Stimulated activated CD4-positive, alpha-beta T cell treated with anti-CD3 and anti-CD28 coated beads, Interleukin-4, amount 100 ng/mL, for 1 hour (primary cell): ENCODE measurements at places on chromosomes 3 and 15.

DNA sequence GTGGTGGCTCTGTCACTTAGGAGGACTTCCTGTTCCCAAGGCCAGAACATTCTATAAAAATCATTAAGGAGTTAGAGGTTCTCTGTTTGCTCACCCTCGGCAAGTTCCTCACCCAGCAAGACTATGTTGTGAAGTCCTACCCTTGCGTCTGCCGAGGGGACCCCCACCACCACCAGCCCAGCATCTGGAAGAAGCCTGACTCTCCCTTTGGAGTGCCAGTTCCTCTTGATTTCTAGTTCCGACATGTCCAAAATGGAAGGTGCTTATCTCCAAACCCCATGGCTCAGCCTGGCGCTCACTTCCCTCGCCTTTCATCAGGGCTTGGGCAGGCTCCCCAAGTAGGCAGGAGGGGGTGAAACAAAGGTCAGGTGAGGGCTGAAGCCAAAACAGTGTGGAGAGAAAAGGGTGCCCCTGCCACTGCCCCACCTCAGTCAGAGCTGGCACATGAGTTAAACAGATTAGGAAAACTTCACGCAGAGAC, 41.0 kb downstream of the BHLHE40 start:
- DNase-seq: no peak

DNA sequence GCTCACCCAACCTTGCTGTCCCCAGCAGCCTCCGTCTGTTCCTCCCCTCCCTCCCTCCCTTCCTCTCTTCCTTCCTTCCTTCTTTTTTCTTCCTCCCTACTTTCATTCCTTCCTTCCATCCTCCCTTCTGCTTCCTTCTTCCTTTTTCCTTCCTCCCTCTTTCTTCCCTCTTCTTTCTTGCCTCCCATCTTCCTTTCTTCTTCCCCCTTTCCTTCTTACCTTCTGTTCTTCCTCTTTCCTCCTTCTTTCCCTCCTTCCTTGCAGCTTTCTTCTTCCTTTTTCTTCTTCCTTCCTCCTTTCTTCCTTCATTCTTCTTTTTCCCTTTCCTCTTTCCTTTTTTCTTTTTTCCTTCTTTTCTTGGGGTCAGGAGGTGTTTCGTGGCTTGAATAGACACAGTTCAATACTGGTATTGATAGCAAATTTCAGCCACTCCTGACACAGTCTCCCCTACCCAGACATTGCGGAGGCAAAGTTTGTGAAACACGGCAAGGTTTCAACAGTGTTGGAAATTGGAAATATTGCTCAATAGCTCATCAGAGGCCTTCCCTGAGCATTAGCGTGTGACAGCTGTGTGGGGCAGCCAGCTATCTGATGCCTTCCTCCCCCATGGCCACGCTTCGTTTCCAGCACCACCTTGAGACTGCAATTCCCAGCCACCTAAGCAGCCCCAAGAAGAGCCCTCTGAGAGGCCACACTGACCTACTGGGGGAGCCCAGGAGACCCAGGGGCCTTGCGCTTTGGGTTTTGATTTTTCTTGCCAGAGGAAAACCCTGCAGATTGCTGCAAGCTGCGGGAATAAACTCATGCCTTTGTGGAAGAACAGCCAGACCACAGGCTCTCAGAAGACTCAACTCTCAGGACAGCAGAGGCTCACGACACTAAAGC, 82.2 kb downstream of the KLF15 start:
- DNase-seq: no peak

GRCh38 chr15:94644433-94644832, 413.1 kb downstream of the MCTP2 start:
- no peak for DNase-seq

DNA sequence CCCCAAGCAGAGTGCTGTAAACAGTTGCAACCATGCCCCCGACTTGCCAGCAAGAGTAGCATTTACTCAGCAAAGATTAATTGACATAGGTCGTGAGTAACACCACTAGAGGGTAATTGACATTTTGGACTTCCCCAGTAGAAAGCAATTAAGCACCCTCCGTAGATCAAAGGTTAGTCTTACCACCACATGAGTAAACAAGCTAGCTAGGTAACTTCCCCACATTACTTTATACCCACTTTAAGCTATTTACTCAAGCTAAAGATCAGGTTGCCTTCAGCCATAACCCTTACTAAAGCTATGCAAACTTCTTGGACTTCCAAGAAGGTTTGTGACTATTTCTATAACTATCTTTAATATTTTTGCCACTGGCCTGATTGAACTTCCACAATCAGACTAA, 1072.7 kb downstream of the OTOL1 start:
- no peak for DNase-seq

GRCh38 chr15:39300451-39301153, 280.3 kb upstream of the THBS1 start:
- no peak for DNase-seq

DNA sequence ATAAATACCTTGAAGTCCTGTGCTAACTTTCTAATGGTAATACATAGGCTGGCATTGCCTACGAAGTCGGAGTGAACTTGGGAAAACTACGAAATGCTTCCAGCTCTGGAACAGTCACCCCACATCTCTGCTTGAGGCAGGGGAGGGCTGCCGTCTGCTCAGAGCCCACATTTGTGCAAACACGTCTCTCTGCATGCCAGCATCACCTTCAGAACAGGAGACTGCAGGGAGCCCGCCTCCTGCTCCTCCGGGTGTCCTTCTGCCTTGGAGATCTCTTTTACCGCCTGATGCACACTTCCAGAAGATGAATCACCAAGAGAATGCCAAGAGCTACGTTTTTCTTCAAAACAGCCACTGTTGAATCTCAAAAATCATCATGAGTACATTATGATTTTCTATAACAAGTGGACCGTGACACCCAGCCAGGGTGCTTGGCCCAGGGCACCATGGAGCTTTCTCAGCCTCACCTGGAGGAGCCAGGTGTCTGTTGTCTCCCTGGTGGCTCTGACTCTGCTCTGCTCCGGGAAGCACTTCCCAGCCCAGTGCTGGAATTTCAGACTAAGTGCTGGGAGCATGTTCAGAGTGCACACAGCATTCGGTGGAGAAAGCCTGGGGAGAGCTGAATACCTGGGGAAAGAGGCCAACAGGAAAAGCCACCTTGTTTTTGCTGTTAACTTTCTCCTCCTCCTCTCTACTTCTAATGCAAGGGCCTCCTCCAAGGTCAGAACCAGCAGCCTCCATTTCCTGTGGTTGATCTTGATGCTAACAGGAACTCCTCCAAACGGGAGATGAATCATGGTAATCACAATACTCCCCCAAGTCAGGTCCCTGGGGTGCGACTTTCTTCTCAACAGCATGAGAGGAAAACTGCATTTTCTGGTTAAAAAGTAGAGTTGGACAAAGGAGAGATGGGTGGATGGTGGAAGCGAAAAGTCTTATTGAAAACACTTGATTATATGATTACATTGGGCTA, 467.7 kb downstream of the GABRG3 start:
- DNase-seq: no peak

DNA sequence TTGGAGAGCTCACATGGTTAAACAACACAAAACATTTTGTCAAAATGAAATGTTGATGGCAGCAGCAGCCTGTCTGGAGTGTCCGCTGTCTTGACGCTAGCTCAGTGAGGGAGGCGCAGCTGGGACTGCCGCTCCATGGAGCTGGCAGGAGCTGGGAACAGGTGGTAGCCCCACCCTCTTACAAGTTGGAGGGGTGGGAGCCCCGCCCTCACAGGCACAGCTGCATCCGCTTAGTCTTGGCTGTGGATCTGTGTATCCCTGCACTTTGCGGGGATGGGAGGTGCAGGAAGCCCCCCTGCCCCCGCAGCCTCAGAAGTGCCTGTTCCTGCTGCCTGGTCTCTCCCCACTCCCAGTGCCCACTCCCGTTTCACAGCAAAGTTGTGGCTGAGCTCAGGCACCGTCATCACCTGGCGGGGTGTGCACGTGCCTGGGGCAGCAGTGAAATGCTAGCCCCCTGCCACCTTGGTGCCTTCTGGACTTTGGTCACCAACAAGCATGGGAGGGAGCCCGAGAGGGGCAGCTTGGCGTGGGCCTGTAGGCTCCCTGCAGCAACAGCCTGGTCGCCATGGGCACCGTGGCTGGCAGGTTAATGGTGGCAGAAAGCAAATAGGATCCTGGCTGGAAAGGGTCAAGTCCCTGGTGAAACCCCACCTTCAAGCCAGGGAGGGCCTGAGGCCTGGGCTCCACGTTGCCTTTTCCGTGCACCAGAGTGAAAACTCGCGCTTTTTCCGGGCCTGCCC, 53.8 kb upstream of the CADM2 start:
- DNase-seq: no peak

- DNase-seq: no peak
Observed at GRCh38 chr3:155890671-155891190, 20.3 kb downstream of the GMPS start.

DNA sequence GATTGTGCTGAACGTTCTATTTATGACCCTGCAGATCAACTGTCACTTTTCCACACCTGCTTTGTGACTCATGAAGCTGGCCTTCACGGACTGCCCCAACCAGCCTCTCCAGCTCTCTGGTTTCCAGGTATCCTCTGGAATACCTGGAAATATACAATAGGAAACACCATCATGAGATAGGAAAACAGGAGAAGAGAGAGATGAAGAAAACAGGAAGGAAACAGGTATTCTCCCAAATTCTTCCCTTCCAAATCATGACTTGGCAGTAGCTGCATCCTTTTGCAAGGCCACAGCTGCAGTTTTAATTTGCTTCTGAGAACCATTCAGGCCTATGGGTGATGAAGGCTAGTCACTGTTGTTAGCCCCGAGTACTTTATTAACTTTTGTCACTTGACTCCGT, 909.1 kb downstream of the EPHA3 start:
- no peak for DNase-seq

- DNase-seq: no peak
Observed at GRCh38 chr15:78182336-78182700, 33.2 kb downstream of the IDH3A start.

- no peak for DNase-seq
Observed at GRCh38 chr3:111862415-111862814, 3.4 kb downstream of the PHLDB2 start.

GRCh38 chr3:160986069-160986468, 119.1 kb downstream of the B3GALNT1 start:
- DNase-seq: no peak

DNA sequence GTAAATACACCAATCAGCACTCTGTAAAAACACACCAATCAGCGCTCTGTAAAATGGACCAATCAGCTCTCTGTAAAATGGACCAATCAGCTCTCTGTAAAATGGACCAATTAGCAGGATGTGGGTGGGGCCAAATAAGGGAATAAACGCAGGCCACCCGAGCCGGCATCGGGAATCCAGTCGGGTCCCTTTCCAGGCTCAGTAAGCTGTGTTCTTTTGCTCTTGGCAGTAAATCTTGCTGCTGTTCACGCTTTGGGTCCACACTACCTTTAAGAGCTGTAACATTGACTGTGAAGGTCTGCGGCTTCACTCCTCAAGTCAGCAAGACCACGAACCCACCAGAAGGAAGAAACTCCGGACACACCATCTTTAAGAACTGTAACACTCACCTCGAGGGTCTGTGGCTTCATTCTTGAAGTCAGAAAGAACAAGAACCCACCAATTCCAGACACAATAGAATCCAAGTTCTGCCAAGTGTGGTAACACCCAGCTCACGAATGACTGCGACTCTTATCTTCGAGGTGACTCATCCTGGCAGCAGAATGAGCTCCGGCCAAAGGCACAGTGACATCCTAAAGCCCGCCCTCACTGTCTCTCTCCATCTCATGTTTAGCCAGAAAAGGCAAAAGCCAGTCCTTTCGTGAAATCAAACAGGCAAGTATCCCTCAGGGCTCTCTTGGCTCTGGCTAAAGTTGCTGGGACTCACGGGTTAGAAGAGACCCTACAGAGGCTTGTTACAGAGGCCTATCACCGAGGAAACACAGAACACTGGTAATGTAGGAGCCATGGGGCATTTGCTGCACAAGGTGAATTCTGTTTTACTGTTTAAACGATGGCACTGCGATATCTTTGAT, 155.2 kb downstream of the FAM43A start:
- no peak for DNase-seq

- no peak for DNase-seq
Observed at GRCh38 chr3:30691249-30691880, 85.0 kb downstream of the TGFBR2 start.

- no peak for DNase-seq
Observed at GRCh38 chr3:139571711-139572110, 32.2 kb upstream of the RBP1 start.

- DNase-seq: no peak
Observed at GRCh38 chr15:90585863-90586262, 56.1 kb downstream of the CRTC3 start.

DNA sequence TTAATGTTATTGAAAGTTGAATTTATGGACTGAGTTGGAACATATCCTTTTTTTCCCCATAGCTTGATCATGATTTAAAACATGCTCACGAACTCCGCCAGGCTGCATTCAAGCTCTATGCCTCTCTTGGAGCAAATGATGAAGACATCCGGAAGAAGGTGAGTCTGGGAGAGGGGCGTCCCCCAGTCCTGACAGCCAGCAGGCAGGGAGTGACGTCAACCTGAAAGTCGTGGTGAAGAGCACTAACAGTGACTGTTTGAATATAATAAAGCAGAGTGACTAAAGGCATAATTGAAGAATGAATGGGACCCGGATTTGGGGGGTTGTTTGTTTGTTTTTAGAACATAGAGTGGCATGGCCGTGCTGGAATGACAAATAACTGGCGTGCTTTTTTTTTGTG, 57.9 kb downstream of the ARMC8 start:
- no peak for DNase-seq

- no peak for DNase-seq
Observed at GRCh38 chr15:26032162-26032846, 169.2 kb upstream of the ATP10A start.
